Inflammatory macrophage (primary cell): ENCODE measurements at places on chromosomes 5 and 9.

GRCh38 chr5:119948162-119948561 is 318.8 kb downstream of the FAM170A start:
- no peak for DNase-seq

DNA sequence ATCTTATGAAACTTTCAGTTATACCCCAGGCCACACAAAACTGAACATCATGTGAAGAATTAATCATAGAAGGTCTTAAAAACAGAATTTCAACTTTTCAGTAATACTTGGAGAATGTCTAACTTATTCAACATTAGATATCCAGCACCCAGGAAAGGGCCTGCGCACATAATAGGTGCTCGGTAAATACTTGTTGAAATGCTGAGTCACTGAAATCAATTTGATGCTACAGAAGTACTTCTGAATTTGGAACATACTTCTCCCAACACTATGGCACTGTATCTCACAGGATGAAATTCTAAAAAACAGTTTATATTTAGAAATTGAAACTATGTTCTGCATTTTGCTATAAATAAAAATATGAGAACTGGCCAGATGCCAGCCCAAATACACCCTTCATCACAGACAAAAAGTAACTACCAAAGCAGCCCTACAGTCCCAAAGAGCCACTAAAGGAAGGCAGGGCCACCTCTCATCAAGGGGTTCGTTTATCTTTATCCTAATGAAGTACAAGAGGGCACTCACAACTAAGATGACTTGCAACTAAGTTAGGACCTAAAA is 26.5 kb downstream of the MRPS27 start:
- DNase-seq = no peak

- no peak for DNase-seq
Measured at GRCh38 chr9:76203373-76203772, 190.9 kb downstream of the RFK start.

- no peak for DNase-seq
Measured at GRCh38 chr9:127133739-127134167, 11.3 kb upstream of the ANGPTL2 start.

DNA sequence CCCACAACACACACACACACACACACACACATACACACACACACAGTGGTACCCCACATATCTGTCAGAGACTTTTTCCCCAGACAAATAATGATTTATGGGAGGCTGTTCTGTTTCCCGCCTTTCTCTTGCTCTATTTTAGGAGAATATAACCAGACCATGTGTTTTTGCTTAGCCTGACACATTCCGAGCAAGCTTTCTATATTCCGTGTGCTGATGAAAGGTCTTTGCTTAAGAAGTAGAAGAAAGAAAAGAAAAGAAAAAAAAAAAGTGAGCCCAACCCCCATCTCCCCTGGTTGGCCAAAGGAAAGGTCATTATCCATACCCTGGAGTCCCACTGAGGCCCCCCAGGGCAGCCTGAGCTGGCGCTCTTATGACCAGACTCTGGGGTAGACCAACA is 338.6 kb downstream of the SLIT3 start:
- no peak for DNase-seq

DNA sequence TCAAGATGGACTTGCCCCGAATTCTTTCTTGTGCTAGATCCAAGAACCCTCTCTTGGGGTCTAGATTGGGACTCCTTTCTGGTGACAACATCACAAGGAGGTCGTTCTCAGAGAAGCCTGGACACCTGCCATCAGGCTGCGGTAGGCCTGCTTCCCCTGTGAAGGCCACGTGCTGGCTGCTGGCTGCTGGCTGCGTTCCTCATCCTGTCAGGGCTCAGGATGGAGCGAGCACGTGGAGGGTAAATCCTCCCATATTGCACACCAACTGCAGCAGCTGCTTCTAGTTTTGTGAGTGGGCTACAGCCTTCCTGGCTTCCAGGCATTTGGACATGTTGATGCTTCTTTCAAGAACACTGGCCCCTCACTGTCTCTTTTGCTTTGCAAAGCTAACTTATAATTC is 95.6 kb downstream of the HSPA4 start:
- DNase-seq = peak; percentile 11

- no peak for DNase-seq
Measured at GRCh38 chr5:74145951-74146350, 494.6 kb downstream of the ENC1 start.

GRCh38 chr9:15187589-15187988 is 119.4 kb downstream of the TTC39B start:
- DNase-seq = no peak

GRCh38 chr5:132651838-132652469 is 6.0 kb upstream of the IL13 start:
- no peak for DNase-seq

DNA sequence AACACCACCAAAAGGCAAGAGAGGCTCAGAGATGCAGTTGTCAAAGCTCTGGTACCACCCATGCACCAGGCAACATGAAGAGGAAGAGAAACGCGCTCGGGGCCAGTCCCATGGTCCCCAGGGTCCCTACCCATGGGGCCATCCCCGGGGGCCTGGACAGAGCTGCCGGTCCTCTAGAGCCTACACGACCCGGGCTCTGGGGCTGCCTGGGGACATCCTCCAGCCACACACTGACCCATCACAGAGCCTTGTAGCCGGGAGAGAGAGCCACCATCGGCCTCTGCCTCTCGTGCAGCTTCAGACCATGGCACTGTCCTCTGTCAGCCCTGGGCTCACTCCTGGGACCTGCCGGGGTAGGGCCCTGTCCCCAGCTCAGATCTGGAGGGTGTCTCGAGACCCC is 23.7 kb downstream of the VAV2 start:
- DNase-seq = no peak

- no peak for DNase-seq
Measured at GRCh38 chr5:72046106-72046505, 61.2 kb upstream of the MAP1B start.

- DNase-seq = no peak
Measured at GRCh38 chr9:127543221-127543620, 68.9 kb upstream of the STXBP1 start.

- DNase-seq = peak; percentile 49
Measured at GRCh38 chr9:113593682-113594281, 130.3 kb downstream of the RGS3 start.

DNA sequence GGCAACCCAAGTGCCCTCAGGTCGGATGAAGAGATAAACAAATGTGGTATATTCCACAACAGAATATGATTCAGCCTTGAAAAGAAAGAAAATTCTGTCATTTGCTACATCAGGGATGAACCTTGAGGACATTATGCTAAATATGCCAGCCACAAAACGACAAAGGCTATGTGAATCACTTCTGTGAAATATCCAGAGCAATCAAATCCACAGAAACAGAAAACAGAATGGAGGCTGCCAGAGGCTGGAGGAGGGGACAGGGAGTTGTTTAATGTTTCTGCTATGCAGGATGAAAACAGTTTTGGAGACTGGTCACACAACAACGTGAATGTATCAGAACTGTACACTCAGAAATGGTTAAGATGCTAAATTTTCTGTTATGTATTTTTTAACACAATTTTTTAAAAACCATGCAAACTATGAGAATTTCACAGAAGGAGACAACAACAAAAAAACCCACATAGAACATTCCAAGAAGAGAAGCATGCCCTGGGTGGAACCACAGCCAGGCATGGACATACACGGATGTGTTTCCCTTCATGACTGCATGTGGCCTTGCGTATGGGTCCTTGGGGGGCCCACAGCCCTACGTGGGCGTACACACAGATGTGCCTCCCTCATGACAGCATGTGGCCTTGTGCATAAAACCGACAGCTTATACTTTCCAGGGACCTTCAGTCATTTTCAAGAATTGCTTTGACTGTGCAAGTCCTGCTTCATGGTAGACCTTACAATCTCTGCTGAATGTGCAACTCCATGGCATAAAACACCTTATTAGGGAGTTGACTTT is 146.7 kb downstream of the ROR2 start:
- DNase-seq = no peak

DNA sequence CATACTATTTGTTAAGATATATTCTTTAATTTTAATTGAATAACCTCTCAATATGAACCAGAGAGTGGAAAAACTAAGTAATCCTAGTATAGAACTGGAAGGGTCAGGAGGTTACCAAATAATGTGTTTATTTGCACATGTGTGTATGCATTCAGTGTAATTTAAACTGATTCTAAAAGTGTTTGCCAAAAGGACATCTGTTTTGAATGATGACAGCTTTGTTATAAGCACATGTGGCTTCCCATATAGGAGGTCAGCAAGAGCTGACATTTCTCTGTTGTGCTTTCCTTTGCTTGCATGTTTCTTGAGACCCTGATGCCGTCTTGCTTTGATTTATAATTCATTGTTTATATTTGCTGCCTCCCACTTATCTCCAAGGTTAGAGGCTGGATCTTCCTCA is 383.4 kb downstream of the BRINP1 start:
- DNase-seq = no peak

DNA sequence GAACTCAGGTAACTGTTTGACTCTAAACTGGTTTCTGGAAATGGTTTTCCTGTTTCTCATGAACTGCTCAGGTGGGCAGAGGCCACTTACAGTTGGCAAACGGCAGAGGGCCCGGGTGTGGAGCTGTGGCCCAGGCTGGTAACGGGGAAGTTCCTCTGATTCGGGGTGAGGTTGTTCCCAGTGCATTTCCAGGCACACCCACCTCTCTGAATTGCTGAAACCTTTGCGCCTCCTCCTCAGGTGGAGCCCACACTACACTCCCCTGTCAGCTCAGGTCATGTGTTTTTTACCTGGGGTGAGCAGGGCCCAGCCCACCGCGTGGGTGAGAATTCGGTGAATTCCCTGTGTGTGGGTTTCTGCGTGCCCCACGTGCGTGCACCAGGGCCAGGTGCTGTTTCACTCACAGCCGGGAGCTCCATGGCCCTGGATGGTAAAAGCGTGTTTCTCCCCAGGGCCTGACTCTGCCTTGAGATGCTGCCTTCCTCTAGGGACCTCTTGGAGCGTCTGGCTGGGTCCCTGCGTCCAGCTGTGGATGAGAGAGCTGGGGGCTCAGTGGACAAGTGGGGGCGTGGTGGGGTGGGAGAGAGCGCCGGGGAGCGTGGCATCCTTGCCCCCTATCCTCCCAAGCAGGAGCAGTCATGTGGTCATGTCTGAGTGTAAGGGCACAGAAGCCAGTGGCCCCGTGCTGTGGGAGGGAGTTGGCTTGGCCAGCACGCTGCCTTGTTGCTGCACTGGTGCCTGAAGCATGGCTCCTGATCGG is 33.5 kb upstream of the LPCAT1 start:
- DNase-seq = peak; percentile 29

DNA sequence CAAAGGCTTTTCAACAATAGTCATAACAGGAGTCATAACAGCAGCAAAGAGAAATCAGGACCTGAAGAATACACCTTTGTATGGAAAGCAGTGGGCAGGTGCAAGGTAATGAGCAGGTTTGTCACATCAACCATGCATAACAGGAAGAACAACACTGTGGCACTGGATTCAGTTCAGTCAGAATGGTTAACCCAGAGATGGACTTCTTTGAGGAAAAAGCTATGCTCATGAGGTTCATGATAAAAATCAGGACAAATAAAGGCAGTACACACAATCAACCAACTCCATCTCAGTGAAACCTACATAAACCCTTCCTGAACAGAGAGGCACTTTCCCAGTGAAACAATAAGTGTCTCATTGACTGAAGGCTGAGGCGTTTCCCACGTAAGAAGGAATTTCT is 27.0 kb downstream of the ABITRAM start:
- no peak for DNase-seq

- DNase-seq = no peak
Measured at GRCh38 chr5:117833691-117834090, 1154.7 kb downstream of the DTWD2 start.

GRCh38 chr5:152335461-152335860 is 69.6 kb downstream of the NMUR2 start:
- DNase-seq = no peak

- peak; percentile 19 for DNase-seq
Measured at GRCh38 chr9:120439926-120440325, 140.0 kb downstream of the CDK5RAP2 start.

GRCh38 chr9:109286981-109287380 is 33.9 kb downstream of the EPB41L4B start:
- DNase-seq = no peak

DNA sequence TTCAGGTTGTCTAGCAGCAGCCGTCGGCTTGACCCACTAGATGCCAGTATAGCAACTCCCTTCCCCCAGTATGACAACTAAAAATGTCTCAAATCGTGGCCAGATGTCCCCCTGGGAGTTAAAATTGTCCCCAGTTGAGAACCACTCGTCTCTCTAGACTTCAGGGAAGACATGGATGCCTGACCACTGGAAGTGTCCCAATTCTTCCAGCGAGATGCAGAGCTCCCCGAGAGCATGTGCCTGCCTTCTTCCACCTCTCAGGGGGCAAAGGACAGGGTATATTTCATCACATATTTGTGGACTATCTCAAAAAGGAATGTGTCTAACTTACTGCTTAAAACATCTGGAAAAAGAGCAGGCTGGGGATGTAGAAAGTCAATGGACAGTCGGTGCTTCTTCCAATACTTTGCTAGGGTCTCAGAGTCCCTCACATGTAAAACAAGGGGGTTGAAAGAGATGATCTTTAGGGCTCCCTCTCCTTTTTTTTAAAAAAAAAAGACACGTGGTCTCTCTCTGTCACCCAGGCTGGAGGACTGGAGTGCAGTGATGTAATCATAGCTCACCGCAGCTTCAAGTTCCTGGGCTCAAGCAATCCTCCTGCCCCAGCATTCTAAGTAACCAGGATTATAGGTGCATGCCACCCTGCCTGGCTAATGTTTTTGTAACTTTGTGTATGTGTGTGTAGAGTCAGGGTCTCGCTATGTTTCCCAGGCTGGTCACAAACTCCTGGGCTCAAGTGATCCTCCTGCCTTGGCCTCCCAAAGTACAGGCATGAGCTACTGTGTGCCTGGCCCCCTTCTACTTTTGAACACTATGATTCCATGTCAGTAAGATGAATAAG is 190.6 kb downstream of the DAB2IP start:
- no peak for DNase-seq

DNA sequence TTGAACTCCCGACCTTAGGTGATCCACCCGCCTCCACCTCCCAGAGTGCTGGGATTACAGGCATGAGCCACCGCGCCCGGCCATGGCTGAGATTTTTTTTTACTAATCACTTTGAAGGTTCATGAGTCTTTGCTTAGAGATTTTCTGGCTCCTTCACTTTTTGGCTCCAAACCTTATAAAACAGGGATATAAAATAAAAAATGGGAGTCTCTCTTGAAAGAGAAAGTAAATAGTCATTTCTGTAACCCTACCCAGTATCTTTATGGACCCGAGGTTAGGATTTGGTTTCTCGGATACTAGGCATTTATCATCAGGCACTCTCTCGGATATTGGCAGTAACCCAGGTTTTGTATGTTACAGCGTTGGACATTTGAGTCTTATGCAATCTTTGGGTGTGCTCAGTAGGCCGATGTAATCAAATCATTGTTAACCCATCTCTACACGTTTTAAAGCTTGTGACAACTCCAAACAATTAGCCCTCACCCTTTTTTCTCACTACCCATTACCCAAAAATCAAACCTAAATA is 25.3 kb downstream of the STXBP1 start:
- DNase-seq = no peak
